ENCODE measurements at places on chromosomes 5 and 9. TPM values are rescaled to one million over a fixed set of nuclear protein-coding genes. Genes with fewer than 3 reads are reported as not detected.

GRCh38 chr5:144422018-144422727 is 251.5 kb downstream of the KCTD16 start:
- no peak for DNase-seq
- no peak overlapping the region for H3K27ac ChIP-seq
- no peaks in the 10 kb centered on the region for H3K4me1 ChIP-seq
- H3K27me3 ChIP-seq, result no peaks in the 10 kb centered on the region
- H3K36me3 ChIP-seq, result no peaks in the 10 kb centered on the region

- no peak overlapping the region for H3K27ac ChIP-seq
- no peaks in the 10 kb centered on the region for H3K36me3 ChIP-seq
- no peak overlapping the region for H3K4me3 ChIP-seq
- H3K4me1 ChIP-seq, result no peaks in the 10 kb centered on the region
- DNase-seq, result no peak
- H3K27me3 ChIP-seq, result no peaks in the 10 kb centered on the region
Observed at GRCh38 chr5:71843111-71843510, 124.0 kb downstream of the CARTPT start.

TIGD6 gene
- total RNA-seq, result 5.0 TPM

DNA sequence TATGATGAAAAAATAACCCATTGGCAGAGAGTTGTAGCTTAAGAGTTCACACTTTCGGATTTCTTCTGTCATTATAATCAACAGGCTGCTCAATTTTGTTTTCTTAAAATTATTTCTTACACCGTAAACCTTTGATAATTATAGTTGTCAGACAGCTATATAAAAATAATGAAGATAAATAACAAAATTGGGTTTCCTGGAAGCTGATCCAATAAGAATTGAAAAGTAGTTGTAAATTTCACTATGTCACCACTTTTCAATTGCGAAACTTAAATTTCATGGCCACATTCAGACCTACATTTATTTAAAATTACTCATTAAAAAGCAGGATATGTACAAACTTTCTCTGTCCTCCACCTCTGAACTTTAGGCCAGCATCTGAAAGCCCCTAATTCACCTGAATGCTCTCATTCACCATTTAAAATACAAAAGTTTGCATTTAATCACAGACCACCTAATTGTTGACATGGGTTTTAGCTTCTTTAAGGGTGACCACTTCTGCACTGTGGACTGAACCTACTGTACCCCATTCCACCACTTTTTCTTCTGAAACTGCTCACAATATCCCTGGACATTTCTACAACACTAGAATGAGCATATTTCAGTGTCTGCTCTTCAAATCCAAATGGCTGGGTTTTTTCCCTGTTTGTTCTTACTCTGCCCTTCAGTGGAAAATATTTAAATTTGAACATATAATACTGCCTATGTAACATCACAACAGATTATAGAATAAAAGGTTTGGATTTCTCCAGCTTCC is 680 bp downstream of the SELENOP start:
- H3K27ac ChIP-seq, result peak overlapping the region; percentile 94
- peak overlapping the region; percentile 57 for H3K4me3 ChIP-seq
- no peaks in the 10 kb centered on the region for H3K27me3 ChIP-seq
- DNase-seq, result no peak
- H3K36me3 ChIP-seq, result no peaks in the 10 kb centered on the region

GRCh38 chr9:76595645-76596044 is 136.7 kb downstream of the GCNT1 start:
- DNase-seq, result no peak
- no peak overlapping the region for H3K27ac ChIP-seq
- no peaks in the 10 kb centered on the region for H3K4me1 ChIP-seq
- no peaks in the 10 kb centered on the region for H3K36me3 ChIP-seq
- no peaks in the 10 kb centered on the region for H3K27me3 ChIP-seq
- H3K4me3 ChIP-seq, result no peak overlapping the region

RAD23B gene
- total RNA-seq, result 114 TPM

DNA sequence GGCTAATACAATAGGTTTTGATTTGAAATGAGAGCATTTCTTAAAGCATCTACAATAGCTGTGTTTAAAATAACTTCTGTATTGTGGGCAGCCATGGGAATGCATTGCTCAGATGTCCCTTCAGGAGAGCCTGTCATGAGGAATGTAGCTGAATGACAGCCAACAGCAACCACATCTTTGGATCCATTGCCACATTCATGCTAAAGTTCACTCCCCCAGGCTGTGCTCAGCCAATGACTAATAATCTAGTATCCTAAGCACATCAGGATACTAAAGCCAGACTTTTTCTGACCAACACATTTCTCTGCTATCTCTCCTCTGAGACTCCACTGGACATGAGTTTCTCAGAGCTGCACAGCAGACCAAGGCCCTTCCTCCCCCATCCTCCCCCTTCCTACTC is 45.5 kb downstream of the HTR1A start:
- no peaks in the 10 kb centered on the region for H3K36me3 ChIP-seq
- no peak overlapping the region for H3K4me3 ChIP-seq
- no peaks in the 10 kb centered on the region for H3K4me1 ChIP-seq
- H3K27ac ChIP-seq, result no peak overlapping the region
- DNase-seq, result no peak
